CD4-positive, alpha-beta memory T cell (primary cell): ENCODE measurements at places on chromosomes 5 and 9.

DNA sequence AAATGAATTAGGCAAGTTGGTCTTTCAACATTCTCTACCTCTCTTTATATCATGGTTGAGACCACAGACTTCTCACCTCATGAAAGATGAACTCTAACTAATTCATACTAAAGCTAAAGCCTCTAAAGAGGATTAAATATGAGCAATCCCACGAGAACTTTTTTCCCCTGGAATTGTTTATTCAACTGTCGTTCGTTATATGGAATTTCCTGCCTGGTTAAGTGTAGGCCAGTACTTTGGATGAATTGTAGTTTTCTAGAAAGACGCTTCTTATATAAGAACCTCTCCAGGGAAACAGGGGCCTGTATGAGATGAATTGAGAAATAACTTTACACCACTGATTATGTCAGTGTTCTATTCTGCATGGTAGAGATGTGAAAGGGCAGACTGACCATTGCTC, 42.9 kb downstream of the PDCD1LG2 start:
- no peak for DNase-seq

GRCh38 chr5:132067941-132068808, 5.4 kb upstream of the CSF2 start:
- DNase-seq, result no peak

GRCh38 chr5:154858972-154859871, 795 bp downstream of the CNOT8 start:
- DNase-seq, result peak; percentile 37

DNA sequence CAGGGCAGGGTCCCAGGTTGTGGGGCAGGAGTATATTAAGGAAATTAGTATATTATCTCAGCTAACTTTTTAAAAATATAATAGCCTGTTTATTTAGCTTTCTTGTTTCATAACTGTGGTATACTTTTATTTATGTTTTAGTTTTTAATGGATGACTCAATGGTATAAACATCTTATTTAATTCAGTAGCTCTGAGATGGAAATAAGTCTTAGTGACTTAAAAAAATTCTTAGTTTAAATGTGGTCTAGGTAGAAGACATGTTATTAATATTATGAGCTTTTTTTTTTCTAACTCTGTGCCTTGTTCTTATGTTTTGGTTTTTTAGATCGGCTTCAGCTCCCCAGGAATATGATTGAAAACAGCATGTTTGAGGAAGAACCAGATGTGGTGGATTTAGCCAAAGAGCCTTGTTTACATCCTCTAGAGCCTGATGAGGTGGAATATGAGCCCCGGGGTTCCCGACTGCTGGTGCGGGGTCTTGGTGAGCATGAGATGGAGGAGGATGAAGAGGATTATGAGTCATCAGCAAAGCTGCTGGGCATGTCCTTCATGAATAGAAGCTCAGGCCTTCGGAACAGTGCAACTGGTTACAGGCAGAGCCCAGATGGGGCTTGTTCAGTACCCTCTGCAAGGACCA, 43.1 kb downstream of the LNPEP start:
- no peak for DNase-seq

DNA sequence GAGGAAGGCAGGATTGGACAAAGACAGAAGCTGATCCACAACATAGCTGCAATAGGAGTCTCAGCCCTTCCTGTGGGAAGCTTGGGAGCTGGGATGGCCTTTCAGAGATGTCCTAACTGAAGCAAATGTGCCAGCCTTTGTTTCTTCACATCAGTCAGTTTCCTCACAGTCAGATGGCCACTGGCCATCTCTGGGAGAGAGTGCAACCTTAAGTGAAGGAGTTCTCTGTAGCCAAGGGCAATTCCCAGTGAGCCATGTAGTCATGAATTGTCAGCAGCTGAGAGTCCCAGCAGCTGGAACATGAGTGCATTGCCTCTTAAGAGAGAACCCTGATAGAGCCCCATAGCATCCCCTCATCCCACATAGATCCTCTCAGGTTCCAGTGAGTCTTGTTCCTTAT, 89.1 kb upstream of the LIFR start:
- DNase-seq, result no peak
